ENCODE measurements at places on chromosomes 4 and X. TPM values are rescaled to one million over a fixed set of nuclear protein-coding genes. Genes with fewer than 3 reads are reported as not detected.

The SPATA4 gene
- not detected for total RNA-seq

The CRMP1 gene
- 1.8 TPM for total RNA-seq

The CXCL11 gene
- 0.24 TPM for total RNA-seq

The STPG2 gene
- total RNA-seq: 0.20 TPM

- ATAC-seq: no peak
Measured at GRCh38 chr4:150609131-150609530, 27.2 kb downstream of the MAB21L2 start.

- ATAC-seq: no peak
Measured at GRCh38 chr4:21577056-21577455, 371.5 kb downstream of the KCNIP4 start.

- ATAC-seq: no peak
Measured at GRCh38 chr4:121980643-121981042, 28.8 kb upstream of the TRPC3 start.

- ATAC-seq: no peak
Measured at GRCh38 chrX:105475801-105476200, 255.3 kb upstream of the TEX13A start.

DNA sequence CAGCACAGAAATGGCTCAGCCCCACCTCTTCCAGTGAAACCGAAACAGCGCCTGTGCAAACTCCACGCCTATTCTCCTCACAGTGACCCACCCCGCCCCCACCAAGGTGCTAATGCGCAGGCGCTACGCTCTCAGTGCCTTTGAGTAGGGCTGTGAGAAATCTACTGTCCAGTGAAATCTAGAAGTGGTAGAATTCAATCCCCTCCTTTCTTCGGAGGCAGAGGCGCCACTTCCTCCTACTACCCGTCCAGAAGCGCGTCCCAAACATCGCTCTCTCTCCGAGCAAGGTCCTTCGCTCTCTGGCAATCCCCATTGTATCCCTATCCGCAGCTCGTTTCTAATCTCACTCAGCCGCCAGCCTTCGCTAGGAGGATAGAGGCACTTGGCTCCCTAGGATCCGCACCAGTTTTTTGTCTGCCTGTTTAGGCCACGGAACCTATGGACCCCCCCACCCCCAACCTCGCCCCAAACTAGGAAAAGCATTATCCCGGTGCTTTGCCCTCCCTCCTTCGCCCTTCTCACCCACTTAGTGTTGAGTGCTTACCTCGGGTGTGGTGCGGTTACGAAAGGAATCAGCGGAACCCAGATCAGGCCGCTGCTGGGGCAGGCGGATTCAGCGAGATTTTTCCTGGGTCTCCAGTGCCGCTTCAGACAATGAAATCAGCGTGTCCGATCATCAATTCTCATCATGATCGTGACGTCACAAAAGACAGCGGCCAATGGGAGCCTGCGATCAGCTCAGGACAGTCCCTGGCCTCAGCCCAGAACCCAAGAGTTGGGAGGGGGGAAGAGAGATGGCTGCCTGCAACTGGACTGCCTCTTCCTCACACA is at the start of gene HDX:
Gene HDX (minus strand): TSS at position 656 of the 831 bp plus-strand sequence. CDS start 27,056 bp downstream, outside the sequence.
- peak; percentile 94 for ATAC-seq

GRCh38 chr4:118994030-118994429 is 105.4 kb downstream of the SYNPO2 start:
- ATAC-seq: no peak

GRCh38 chr4:106160560-106160959 is 155.4 kb downstream of the TBCK start:
- no peak for ATAC-seq

GRCh38 chr4:19455850-19456602 is 795.7 kb upstream of the SLIT2 start:
- no peak for ATAC-seq

DNA sequence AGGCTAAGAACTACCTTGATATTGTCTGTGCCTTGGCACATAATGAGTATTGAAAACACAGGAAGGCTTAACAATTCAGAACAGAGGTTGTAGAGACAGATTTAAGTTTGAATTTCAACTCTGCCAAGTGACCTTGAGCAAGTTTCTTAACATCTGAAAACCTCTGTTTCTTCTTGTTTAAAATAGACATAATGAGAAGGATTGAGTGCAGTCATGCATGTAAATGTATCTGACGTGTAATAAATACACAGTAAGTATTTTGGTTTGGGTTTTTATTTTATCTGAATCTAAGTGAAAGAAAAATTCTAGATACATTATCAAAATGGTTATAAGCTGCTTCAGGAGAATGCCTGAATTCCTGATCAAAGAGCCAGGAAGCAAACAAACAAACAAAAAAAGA is 111.9 kb downstream of the ANXA5 start:
- ATAC-seq: no peak

DNA sequence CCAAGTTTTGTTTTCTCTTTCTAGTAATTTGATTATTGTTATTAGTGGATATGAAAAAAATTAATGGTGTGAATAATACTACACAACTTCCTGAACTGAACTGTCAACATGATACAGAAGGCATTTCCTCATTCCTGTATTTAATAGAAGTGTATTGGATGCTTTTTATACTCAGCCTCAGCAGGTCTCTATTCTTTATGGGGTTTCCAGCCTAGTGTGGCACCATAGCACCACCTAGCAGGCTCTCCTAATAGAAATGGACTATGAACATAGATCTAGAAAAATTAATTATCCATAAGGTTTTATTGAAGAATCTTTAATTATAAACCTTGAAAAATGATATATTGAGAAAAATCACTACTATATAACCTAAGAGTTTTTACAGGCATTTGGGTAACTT is 52.4 kb downstream of the GLRB start:
- ATAC-seq: no peak

DNA sequence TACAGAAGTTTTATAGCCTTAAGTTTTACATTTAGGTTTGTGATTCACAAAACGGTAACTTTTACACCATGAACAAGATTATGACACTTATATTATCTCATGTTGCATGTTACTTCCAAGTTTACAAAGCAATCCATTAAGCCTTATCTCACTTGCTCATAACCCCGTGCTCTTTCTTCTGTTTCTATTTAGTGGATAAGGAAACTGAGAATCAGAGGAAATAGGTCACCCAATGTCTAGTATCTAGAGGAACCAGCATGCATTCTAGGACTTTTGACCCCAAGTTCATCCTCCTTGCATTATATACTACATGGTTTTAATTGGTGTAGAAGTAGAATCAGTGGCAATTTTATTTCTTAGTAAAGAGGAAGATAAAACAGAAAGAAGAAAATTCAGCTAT is 67.0 kb upstream of the ANXA3 start:
- ATAC-seq: no peak

GRCh38 chrX:38400389-38400910 is 48.0 kb downstream of the OTC start:
- ATAC-seq: no peak

Measured in esophagus mucosa (tissue), 1 donor.